Effector memory CD8-positive, alpha-beta T cell (primary cell): ENCODE measurements at places on chromosomes 12 and 14.

- DNase-seq = peak; percentile 33
These were observed 45.5 kb upstream of the FAR2 start for GRCh38 chr12:29103539-29103974.

GRCh38 chr14:76808011-76808410 lies 4.7 kb downstream of the ANGEL1 start:
- no peak for DNase-seq

- no peak for DNase-seq
These were observed 63.6 kb upstream of the PWP1 start for GRCh38 chr12:107622001-107622400.

DNA sequence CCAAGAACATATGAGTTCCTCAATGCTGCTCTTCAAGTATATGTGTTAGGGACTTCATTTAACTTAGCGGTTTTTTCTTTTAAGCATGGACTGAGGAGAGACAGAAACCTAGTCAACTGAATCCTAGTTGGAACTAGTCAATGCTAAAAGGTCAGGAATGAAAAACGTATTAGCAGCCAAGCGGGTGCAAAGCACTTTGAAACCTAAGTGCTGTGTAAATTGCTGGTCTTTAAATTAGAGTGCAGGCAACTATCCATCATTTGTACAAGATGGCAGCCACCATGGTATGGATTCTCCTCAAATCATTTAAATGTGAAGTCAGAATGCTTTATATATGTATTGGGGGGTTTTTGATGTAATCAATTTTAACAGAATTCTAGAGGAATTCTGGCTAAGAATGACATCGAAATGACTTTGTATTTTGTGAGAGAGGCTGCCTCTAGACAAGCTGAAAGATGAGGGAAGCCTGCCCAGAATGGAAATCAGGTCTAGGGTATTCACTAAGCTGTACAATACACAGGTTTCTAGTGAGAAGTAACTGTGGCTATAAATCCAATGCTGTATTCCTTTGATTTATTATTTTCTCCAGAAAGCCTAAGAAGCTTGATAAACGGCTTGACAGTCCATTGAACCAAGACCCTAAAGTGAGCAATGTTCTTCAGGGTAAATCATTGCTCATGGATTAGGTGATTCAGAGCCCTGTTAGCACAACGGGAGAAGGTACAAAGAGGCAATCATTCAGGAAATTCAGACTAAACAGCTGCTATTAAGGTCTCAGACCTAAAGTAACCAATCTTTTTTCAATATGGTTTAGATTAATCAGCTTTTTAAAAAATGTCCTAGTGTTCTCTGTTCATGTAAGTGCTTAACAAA lies 198.8 kb downstream of the ANO2 start:
- no peak for DNase-seq

DNA sequence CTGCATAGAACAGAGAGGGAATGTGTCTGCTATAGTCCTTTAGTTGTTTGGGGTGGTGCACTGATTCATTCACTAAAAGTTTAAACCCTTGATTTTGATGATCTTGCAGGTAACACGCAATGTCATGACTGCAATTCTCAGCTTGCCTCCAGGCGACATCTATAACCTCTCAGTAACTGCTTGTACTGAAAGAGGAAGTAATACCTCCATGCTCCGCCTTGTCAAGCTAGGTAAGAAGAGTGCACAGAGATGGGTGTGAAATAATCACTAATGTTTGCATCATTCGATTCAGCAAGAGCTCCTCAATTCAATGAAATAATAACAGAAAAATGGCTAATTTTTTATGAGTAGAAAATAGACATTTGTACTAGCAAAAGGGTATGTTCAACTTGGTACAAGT lies 203.7 kb downstream of the PTPRO start:
- no peak for DNase-seq

- no peak for DNase-seq
These were observed 85.2 kb downstream of the TMTC3 start for GRCh38 chr12:88227263-88227662.

- DNase-seq = no peak
These were observed 148.6 kb downstream of the ASCL1 start for GRCh38 chr12:103105971-103106597.

GRCh38 chr14:77377502-77377844 lies 294 bp downstream of the SAMD15 start:
- no peak for DNase-seq

GRCh38 chr12:597926-598568 lies 65.2 kb downstream of the NINJ2 start:
- DNase-seq = no peak

DNA sequence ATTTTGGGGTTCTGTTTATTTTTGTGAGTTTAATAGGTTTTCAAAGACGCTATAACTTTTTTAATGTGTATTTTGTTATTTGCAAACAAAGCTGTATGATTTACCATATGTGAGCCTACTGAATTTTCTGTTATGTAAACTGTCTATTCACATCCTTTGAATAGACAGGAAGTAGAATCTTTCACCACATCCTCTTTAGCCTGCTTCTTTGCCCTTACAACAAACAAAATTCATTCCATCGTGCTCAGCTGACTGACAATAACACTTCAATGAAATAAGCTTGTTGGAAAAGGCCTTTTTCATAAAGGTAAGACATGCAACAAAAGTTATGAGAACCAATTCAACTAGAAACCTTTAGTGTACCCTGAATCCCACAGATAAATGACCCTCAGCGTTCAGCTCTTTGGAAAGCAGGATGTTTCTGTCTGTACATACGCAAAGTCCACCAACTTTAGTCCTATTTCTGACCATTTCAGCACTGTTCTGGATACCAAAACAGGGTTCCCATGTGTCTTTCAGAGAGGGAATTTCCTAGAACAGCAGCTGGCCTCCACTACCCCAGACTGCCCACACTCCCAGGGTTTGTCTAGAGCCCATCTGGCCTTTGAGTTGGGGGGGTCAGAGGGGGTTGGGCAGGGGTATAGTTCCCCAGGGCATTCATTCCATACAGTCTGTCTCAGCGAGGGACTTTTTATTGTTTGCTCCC lies 71.3 kb downstream of the DUSP6 start:
- peak; percentile 5 for DNase-seq

- no peak for DNase-seq
These were observed 9.9 kb downstream of the PEBP1 start for GRCh38 chr12:118145798-118146156.

DNA sequence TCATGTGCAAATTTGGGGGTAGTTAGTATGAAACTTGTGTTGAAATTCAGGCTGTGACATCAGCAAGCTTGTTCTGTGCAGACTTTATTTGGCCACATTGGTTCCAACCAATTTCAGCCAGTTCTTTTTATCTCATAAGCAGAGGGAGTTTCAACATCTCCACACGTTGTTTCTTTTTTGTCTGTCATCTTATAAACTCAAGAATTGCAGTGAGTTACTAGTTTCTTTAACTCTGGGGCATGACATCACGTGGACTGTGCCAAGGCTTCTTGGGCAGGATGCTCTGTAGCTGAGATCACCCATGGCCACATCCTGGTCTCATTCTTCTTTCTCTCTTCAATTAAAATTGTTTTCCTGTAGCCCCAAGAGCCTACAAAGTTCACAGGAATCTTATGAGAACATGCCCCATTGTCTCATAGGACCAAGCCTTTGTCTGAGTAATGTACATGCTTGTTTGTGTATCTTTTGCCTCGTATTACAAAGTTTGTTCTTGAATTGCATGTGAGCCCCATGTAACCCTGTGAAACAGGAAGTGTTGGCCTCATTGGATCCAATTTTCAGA lies 982.0 kb upstream of the TMEM132C start:
- DNase-seq = no peak

DNA sequence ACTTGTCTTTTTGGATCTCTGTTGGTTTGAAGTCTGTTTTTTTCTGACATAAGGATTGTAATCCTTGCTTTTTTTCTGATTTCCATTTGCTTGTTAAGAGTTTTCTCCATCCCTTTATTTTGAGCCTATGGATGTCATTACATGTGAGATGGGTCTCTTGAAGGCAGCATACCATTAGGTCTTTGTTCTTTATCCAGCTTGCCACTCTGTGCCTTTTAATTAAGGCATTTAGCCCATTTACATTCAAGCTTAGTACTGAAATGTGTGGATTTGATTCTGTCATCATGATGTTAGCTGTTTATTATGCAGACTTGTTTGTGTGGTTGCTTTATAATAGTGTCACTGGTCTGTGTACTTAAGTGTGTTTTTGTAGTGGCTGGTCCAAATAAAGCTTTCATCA lies 100.0 kb downstream of the CCDC91 start:
- DNase-seq = no peak

DNA sequence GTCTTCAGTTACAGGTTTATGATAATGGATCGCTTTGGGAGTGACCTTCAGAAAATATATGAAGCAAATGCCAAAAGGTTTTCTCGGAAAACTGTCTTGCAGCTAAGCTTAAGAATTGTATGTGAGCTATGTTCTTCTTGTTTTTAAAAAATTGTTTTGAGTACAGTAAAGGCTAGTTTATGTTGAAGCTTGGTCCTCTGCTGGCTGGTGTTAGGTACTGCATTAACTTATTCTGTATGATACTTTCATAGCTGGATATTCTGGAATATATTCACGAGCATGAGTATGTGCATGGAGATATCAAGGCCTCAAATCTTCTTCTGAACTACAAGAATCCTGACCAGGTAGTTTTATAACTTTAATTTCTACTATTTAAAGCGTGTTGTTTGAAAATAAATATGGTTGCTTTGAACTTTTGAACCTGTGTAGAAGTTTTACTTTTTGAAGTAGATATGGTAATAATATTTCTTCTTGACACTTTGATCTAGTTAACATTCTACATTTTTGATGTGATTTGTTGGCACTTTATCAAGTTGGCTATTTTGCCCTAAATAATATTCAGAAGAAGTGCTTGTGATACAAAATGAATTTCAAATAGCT lies 55.7 kb downstream of the VRK1 start:
- DNase-seq = peak; percentile 11

DNA sequence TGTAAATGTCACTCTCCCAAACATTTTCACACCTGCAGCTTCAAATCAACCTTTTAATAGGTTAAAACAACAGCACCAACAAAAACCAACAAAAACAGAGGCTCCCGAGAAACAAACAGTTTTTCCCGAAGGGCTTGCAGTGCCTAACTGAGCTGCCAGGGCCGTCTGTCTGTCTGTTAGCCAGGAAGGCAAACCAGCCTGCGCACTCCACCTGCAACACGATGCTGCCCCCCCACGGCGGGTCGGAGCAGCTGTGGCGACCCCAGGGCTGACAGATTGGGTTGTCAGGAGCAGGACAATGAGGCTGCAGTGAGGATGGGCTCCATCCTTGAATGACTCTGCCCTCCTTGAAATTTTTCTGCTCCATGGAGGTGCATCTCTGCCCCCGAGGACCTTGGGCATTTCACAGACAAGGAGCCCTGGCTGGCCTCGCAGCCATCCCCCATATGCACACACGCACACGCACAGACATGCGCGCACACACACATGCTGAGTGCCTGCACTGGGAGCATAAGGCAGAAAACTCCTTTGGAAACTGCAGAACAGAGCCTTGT lies 2.6 kb downstream of the RTL1 start:
- no peak for DNase-seq

DNA sequence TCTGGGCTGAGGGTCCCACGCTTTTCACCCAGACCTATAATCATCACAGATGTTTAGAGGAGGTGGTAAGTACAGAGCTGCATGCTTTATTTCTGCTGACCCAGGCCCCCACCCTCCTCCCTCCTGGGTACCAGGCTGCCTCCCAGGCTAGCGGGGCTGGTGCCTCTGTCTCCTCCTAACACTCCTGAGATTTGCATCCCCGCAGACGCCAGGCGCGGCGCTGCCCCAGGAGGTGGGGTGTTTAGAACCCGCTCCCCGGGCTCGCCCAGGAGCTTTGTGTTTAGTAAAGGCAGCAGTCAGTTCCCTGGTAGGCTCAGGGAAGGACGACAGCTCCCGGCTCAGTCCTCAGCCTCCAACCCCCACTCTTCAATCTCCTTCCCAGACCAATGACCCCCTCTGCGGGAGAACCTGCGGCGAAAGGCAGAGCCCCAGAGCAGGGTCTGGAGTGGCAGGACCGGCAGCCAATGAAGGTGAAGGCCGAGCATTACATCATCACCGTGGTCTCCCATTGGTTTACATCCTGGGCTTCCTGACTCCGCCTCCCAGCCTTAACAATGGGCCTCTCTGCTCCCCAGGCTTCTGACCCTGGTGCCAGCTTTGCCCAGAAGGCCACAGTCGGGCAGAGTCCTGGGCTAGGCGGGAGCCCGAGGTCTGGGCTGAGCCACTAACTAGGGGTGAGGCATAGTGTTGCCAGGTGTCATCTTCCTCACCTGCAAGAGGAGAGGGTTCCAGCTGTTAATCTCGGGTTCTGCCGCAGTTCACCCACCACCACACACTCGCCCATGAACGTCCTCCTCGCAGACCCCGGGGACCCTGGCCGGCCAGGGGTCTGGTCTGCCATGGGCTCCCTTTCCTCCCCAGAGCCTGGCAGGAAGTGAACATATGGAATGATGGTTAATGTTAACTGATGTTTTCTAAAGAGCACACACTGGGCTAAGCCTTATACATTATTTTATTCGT lies 57.5 kb downstream of the CALM1 start:
- no peak for DNase-seq

GRCh38 chr12:47705566-47706425 lies at the start of gene RPAP3:
Gene RPAP3 (minus strand): TSS chr12:47706030. CDS start chr12:47702840, 3,190 bp downstream.
- DNase-seq = peak; percentile 97

DNA sequence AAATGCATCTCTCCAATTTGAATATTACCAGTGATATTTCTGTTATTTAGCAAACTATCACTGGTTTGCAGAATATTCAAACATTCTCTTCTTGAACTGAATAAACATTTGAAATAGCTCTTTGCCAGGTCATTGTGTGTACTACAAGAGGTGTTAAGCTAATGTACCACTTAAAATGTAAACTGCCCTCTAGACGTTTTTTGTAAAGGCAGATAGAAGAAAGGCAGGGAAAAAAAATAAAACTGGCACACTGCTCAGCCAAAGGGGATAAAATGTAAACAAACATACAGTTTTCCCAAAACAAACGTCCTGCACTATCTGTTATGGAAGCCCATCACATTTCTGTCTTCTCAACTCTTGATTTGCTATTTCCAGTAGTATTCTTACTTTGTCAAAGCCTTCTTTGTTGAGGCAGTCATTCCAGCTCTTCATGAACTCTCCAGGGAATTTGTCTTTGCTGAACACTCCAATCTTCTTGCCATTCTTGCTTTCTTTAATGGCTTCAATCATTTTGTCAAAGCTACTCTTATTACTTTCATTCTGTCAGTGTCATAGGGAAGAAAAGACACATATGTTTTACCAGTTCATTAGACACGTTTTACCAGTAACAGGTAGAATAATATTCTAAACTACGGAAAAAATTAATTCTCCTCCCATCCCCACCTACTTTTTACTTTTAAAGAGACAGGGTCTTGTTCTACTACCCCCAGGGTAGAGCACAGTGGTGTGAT lies 13.7 kb downstream of the SUPT16H start:
- no peak for DNase-seq

GRCh38 chr12:19819231-19819630 lies 379.9 kb downstream of the AEBP2 start:
- no peak for DNase-seq

DNA sequence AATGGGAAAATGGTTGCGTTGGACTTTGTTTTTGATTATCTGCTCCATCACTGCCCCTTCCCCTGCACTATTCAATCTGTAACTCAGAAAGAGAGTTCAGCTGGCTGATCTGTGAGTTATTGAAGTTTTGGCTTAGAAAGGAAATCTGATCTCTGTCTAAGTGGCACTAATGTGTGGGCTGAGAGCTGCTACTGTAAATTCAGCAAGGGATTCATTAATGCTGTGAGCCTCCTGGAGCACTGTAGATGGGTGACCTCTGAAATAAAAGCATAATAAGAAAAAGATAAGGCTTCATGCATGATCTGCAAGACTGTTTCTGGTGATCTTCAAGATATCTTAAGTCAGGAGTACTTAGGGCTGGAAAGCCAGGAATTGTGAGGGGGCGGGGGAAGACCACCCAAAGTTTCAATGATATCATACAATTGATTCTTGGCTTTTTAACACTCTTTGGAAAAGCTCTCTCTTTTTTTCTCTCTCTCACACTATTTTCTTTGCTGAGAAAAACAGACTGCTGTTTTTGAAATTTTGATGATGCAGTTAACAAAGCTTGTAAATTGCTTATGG lies 101.1 kb downstream of the C12orf75 start:
- no peak for DNase-seq
